ENCODE measurements at places on chromosomes 13 and 19.

GRCh38 chr19:46972311-46972710 is 47.3 kb upstream of the NPAS1 start:
- DNase-seq: no peak

GRCh38 chr19:48308631-48309586 is 16.4 kb upstream of the EMP3 start:
- DNase-seq: no peak

DNA sequence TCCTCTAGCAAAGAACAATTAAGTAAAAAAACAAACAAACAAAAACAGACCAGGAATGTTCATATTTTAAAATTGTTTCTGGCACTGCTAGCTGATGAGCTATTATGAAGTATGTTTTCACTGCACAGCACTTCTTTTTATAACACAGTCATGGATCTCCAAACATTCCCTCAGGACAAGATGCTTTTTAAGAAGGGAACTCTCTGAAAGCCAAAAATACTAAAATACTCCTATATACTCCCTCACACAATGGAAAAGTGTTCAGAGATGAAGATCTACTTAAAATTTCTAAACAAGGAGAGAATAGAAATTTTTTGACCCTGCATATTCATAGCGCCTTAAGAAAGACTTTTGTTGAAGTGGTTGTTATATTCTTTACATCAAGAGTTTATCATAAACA is 926.8 kb downstream of the DIAPH3 start:
- DNase-seq: no peak

DNA sequence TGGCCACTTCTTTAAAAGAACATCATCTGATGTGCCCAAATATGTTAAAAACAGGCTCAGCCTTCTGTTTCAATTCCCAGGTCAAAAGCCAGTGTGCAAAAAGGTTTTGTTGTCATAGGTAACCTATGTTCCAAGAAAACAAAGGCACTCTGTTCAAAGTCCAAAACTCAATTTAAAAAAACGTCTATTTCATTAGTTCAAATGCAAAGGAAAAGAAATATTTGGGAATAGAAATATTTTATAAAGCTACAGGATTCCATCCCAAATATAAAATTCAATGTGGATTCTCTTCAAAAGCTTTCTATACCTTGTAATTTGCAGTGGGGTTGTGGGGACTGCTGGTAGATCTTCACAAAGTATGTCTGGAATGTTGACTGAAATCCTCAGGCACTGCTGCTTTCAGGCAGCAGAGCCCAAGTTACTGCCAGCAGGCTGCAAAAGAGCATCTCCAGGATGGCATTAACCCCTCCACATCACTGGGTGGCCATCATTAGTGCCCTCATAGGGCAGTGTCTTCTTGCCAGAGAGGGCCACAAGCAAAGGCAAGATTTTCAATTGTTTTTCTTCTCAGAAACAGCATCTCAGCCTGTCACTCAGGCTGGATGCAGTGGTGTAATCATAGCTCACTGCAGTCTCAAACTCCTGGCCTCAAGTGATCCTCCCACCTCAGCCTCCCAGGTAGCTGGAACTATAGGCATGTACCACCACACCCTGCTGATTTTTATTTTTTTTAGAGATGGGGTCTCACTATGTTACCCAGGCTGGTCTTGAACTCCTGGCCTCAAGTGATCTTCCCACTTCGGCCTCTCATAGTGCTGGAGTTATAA is 22.8 kb upstream of the STK24 start:
- DNase-seq: no peak

- peak; percentile 12 for DNase-seq
Measured at GRCh38 chr19:29263305-29264135, 50.6 kb upstream of the UQCRFS1 start.

DNA sequence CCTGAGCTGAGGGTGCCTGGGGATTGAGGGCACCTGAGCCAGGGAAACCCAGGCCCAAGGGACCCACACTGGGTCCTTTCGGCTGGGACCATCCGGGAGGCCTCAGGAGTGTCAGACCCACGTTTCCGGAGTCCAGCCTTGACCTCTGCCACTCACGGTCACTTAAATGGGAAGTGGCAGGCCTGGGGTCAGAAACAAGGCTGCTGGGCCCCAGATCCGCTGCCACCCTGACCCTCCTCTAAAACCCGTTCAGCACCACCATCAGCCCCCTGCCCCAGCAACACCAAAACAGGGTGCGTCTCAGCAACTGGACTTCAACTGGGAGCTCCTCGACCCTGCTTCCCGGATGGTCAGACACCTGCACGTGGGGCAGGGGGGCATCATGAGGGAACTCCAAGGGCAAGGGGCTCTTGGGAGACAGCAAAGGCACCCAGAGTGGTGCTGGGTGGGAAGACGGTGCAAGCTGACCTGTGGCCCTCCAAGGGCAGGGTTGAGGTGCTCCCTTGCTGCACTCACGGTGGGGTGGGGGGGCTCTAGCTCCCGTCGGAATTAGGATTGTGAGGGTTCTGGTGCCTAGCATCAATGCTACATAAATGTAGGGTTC is 1.2 kb upstream of the PLPP2 start:
- DNase-seq: no peak

GRCh38 chr13:98457053-98457452 is 119.9 kb downstream of the STK24 start:
- DNase-seq: no peak

DNA sequence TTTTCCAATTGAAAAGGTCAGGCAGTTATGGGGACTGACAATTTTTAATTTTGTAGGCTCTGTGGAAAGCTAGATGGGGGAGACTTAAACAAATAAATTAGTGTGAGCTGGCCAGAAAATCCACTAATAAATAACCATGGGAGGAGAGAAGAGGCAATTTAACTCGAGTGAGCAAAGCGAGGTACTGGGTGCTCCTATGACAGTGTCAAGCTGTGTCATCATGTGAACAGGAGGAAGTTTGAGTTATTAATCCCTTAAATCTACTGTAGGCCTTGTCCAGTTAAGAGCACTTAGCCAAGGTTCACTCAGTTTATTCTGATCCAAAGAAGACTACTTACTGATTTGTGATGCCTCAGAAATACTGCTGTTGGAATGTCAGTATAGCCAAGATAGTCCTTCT is 122.8 kb downstream of the OXGR1 start:
- no peak for DNase-seq

GRCh38 chr19:11251217-11251616 is 11.1 kb downstream of the DOCK6 start:
- no peak for DNase-seq

GRCh38 chr19:11963566-11964355 is 1.1 kb upstream of the ZNF763 start:
- DNase-seq: no peak

GRCh38 chr19:2047449-2048103 is 3.5 kb downstream of the MKNK2 start:
- no peak for DNase-seq

GRCh38 chr19:19329126-19329525 is 8.5 kb downstream of the MAU2 start:
- no peak for DNase-seq

- DNase-seq: no peak
Measured at GRCh38 chr13:109331898-109332297, 454.5 kb downstream of the IRS2 start.

DNA sequence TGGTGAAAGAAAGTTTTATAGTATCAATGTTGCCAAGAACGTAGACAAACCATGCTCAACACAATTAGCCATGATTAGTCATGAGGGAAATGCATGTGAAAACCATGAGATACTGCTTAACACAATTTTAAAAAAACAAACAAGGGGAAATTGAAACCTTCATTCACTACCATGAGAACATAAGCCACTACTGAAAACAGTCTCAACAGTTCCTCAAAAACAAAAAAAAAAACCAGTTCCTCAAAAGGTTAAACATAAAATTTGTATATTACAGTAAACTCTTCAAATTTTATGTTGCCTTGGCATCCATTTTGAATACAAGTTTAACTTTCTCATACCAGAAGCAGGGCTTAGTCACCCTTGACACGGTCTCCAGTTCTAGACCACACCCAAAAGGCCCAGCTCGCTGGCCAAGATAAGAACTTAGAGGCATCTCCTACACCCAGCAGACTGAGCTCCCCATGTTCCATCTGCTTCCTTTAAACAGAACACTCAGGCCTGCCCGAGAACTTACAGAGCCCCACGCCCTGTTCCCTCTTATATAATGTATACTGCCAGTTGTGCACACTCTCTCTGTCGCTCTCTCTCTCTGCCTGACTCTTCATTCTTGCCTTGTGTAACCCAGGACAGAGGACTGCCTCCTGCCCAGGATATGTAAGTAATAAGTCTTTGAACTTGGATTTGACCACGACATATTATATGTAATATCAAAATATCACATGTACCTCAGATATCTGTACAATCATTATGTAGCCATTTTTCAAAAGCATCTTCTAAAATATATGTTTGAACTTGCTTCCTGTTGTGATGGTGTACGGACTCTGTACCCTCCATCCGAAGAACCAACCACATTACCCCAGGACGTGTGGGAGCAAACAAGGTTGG is 67.4 kb downstream of the STK24 start:
- DNase-seq: peak; percentile 53

GRCh38 chr13:29883941-29884518 is 33.6 kb upstream of the UBL3 start:
- no peak for DNase-seq

DNA sequence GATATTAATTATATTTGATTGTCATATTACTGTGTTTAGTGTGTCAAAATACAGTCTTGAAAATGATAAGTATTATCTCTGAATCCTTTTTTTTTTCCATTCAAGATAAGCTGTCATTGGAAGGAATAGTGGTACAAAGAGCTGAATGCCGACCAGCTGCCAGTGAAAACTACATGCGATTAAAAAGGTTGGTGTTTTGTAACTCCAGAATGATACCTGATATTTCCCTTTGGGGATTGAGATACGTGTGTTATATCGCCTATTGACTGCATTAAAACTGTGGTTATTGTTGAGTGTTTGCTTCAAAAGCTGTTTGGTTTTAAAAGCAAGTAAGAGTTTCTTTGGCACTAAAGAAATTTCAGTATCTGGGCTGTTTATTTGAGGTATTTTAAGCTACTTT is 6.5 kb upstream of the KCTD4 start:
- no peak for DNase-seq

GRCh38 chr13:50075619-50076097 is 60.4 kb downstream of the KCNRG start:
- no peak for DNase-seq

DNA sequence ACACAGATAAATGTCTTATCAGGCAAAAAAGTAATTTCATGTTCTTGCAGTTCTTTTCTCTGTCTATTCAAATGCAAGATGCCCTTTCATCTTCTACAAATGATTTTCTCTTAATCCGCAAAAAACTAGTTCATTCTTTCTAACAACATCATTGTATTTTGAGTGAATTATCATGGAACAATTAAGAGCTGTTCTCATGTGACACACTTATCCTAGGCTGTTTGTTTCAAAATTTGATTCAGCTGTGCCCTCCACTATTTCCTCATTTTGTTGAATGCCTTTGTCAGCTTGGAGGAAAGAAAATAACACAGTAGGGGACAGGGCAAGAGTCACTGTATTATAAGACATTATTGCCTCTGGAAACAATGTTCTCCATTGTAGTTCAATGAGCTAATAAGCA is 396.9 kb downstream of the KCTD12 start:
- DNase-seq: no peak

GRCh38 chr19:15976836-15977689 is 28.3 kb downstream of the OR10H4 start:
- no peak for DNase-seq

GRCh38 chr19:38700902-38701454 is 43.3 kb downstream of the CAPN12 start:
- no peak for DNase-seq

DNA sequence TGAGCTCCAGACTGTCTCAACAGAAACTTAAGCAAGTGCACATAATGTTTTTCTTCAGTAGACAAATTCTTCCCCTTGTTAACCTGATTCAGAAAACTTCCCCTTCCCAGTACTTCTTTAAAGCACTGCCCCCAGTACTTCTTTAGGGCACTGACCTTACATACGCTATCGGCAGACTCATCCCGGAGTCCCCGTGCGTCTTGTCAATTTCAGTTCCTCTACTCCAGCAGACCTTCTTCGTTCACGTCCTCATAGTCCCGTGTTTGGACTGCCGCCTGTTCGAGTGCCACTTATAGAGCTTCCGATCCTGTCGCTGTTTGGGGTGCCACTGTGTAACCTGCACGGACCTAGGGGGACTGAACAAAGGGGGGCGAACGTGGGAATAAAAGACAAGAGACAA is 29.0 kb downstream of the ZNF627 start:
- DNase-seq: no peak

DNA sequence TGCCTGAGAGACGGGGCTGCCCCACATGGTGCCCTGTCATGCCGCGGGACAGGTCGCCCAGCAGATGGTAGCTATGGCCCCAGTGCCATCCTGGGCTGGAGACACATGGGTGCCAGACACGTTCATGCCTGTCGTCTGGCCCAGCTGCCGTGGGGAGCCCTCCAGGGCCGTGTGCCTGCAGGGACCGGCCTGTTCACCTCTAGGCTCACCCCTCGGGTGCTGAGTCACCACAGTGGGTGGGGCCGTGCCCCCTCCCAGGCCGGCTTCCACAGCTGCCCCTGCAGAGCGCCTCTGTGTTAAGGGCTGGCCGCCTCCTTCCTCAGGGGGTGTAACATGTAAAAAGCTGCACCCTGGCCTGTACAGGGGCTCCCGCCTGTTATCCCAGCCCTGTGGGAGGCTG is 36.1 kb downstream of the CSNK1G2 start:
- DNase-seq: no peak

- no peak for DNase-seq
Measured at GRCh38 chr19:4984438-4984990, 15.6 kb downstream of the KDM4B start.

GRCh38 chr13:105410602-105411001 is 1124.9 kb downstream of the EFNB2 start:
- DNase-seq: no peak

- DNase-seq: no peak
Measured at GRCh38 chr19:38979812-38980211, 4.3 kb upstream of the FBXO17 start.

DNA sequence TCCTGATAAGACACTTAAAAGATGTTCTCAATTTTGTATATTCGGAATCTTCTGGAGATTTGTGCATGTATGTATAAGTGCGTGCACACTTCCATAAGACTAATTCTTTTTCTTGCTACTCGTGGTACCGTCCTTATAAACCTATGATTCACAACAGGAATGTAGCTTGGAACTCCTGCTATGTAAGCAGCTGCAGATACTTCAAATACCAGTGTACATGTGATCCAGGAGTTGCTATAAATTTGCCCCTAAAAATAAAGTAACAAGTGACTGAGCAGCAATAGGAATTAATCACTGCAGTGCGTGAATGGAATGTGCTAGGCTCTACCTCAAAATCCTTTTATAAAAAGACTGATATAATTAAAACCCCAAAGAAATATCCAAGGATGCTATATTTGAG is 214.9 kb downstream of the KLF5 start:
- DNase-seq: peak; percentile 81

DNA sequence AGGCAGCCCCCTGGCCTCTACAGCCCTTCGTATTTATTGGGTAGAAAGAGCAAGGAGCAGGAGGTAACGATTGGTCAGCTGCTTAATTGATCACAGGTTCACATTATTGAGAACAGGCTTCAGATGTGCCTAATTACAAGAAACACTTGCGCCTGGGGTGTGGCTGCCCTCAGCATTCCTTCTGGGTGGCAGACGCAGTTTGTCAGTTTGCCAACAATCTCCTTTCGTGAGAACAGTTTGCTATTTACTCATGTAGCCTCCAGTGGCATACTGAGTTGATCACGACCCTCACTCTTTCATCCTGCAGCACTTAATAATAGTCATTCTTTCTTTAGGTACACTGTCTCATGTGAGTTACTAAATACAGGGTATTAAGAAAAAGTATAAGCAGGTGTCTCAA is 985.6 kb downstream of the SLITRK5 start:
- DNase-seq: no peak
